ENCODE measurements at places on chromosomes 7 and 10.
A peak's percentile ranks its signal among the peaks of the same experiment; 100 is the strongest.

DNA sequence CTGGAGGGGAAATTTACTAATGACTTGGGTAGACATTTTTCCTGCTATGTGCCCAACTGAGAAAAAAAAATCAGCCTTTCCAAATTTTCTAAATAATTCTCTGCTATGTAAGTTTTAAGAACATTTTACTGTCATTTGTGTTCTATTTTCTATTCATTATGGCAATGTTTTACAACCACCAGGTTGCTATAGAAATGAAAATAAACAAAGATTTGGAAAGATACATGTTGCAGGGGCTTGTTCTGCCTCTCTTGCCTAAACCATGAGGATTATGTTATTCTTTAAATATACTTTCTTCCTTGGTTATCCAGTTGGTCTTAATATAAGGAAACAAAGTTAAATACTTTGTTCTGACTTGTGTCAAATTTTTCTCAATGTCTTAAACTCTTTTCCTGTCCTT lies 257.2 kb downstream of the TWIST1 start:
- no peak for DNase-seq

- no peak for DNase-seq
These were observed 6.6 kb downstream of the MRPL43 start for GRCh38 chr10:100980711-100981110.

DNA sequence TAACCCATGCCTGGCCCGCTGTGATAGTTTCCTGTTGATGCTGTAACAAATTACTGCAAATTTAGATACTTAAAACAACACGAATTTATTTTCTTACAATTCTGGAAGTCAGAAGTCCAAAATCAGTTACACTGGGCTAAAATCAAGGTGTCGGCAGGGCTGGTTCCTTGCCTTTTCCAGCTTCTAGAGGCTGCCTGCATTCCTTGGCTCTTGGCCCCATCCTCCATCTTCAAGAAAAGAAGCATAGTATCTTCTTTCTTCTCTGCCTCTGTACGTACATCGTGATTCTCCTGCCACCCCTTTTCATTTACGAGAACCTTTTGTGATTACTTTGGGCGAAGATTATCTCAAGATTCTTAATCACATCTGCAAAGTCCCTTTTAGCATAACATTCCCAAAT lies 1.6 kb upstream of the TIAL1 start:
- no peak for DNase-seq

- DNase-seq: no peak
These were observed 25.7 kb downstream of the GRIFIN start for GRCh38 chr7:2450198-2451107.

DNA sequence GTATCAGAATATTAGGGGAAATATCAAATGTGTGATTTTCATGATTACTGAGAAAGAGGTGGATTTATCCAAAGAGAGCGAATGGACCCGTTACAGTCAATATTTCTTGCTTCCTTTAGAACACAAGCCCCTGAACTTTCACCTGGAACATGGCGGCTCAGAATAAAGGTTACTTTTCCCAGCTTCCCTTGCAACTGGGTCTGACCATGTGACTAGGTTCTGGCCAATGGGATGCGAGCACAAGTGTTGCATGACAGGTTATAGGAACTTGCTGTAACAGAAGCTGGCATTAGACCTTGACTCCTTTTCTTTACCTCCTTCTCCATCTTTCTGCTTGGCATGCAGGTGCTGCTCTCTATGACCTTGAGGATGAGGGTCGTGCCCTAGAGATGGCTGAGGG lies 556.1 kb downstream of the TYW1 start:
- no peak for DNase-seq

- DNase-seq: no peak
These were observed 77.4 kb downstream of the LRMDA start for GRCh38 chr10:75508814-75509306.

- no peak for DNase-seq
These were observed 1.2 kb downstream of the DLG5 start for GRCh38 chr10:77925410-77925794.

GRCh38 chr10:24027107-24027506 lies 181.8 kb upstream of the KIAA1217 start:
- no peak for DNase-seq

- DNase-seq: no peak
These were observed 40.7 kb downstream of the OGDH start for GRCh38 chr7:44646921-44647636.

- no peak for DNase-seq
These were observed 66.8 kb upstream of the CYP26C1 start for GRCh38 chr10:92993699-92994272.

DNA sequence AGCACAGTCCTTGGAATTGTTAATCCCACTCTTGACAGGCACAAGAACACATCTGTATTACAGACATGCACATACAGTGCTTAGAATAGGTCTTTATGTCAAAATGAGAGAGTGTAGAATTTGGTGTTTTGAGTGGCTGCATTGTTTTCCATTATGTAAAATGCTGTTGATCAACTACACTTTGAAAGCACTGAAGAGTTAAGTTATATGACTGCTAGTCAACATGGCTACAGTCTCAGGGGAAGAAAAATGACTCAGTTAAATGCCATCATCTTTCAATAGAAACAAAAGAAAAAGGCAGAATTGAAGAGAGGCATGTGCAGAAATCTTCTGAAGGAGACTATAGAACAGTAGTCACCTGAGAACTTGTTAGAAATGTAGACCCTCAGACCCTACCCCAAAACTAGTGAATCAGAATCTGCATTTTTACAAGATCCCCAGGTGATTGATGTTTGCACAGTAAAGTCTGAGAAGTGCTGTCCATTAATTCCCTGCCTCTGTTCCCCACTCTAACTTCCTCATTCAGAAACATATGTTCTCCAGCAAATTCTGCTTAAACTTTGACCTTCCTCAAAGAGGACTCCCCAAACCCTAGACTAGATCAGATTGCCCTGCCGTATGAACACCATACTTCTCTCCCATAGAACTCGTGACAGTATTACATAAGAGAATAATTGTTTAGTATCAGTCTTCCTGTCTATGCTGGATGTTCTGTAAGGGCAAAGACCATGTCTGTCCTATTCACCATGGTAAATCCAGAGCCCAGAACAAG lies 16.0 kb downstream of the SND1 start:
- DNase-seq: no peak

DNA sequence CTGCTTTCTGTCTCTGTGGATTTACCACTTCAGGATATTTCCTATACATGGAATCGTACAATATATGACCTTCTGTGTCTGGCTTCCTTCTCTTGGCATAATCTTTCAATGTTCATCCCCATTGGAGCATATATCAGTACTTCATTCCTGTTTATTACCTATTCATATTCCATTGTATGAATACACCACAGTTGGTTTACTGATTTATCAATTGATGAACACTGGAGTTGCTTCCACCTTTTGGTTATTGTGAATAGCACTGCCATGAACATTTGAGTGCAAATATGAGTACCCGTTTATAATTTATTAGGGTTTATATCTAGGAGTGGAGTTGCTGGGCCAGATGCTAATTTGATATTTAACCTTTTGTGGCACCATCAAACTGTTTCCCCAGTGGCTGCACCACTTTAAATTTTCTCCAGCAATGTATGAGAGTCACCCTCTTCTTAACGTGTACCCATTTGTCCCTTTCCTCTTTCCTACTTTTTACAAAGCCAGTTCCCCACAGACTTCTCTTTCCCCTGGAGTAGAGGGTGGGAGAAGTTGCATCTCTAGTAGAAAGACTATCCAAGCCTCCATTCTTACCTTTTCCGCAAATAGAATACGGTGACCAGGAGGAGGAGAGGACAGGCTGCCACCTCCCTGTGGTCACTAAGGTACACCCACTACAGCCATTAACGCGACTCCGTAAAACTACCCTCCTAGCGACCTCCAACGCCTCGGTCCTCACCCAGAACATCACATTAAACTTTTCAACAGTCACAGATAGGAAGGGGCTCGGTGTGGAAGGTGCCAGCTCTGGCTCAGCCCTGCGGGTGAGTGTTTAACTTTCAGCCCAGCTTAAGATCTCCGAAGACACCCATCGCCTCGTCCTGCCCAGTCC lies 25.6 kb downstream of the SCD start:
- DNase-seq: no peak

DNA sequence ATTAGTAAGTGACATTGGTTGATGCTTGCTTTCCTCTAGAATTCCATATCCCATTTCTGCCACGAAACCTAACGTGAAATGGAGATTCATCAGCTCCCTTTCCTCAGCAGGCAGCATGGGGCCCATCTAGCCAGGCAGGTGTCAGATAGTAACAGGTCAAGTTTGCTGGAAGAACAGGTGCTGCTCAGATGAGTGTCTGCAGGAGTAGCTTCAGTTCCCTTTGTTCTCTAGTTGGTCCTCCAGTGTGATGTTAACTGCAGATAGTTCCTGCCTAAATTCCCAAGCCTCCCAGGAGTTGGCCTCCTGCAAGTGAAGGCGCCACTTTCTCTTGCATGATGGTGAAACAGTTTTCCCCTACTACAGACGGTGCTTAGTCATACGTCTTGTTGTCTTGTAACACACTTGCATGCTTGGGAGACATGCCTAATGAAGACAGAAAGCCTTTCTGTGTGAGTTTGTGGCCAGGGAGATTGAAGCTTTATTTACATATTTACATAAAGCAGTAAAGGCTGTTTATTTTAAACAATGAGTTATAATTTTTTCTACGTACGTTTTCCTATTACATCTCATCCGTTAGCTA lies 175.4 kb downstream of the CHN2 start:
- no peak for DNase-seq

DNA sequence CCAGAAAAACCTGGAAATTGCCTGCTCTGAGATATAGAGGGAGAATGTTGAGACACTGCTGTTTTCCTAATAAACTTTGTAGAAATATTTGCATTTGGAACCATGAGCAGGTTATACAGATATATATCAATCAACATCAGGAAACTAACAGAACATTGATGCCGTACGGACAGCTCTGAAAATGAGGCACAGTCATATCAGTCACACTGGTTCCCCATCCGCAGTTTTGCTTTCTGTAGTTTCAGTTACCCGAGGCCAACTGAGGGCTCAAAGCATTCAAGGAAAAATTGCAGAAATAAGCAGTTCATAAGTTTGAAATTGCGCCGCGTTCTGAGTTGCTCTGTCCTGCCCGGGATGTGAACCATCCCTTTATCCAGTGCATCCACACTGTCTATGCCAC lies 137.9 kb downstream of the KLF6 start:
- no peak for DNase-seq

DNA sequence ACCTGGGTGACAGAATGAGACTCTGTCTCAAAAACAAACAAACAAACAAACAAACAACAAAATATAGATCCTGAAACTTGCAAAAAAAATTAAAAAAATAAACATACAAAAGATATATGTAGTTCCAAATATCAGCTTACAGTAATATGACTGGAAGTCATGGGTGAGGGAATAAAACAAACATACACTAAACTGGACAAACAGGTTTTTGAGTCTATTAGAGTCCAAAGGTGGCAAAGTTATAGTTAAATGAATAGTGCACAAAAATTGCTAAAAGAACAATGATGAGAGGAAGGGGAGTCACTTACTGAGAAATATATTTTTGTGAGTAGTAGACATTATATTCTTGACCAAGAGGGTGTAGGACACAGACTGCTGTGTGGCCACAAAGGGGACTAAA lies 16.7 kb upstream of the RSBN1L start:
- DNase-seq: no peak

GRCh38 chr7:152145853-152146466 lies 120.5 kb downstream of the GALNT11 start:
- DNase-seq: peak; percentile 7

- no peak for DNase-seq
These were observed 9.4 kb upstream of the KNDC1 start for GRCh38 chr10:133150656-133151055.

- DNase-seq: no peak
These were observed 17.0 kb upstream of the UTF1 start for GRCh38 chr10:133212853-133213494.

DNA sequence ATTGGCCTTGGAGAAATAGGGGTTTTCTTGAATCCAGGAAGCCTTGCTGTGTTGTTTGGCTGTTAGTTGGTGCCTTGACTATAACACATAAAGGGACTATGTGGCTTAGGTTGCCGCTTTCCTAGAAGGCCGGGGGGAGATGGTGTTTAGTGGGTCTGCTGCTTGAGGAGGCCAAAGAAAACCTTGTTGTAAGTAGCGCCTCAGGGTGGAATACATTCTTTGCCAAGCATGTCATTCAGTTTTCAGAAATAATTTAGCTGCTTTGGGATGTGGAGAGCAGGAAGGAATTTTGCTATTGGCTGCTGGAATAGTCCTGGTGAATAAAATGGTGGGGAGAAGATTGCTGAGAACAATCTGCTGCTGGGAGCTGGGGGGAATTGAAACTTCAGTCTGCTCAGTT lies 132.9 kb upstream of the WNT16 start:
- no peak for DNase-seq

DNA sequence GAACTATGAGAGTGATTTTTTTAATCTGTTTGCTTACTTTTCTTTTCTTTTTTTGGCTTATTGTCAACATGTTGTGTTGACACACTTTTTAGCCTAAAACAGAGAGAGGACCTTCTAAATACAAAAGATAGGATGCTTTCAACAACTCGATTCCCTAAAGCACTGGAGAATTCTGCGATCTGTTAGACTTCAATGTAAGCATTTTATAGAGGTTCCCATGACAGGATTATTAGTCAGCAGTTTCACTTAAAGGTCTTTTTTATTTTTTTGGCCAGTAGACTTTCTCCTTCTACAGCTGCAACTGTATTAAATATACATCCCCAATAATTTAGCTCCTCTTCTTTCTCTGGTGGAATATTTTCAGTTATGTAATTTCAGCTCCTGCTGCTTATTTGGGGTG lies 12.7 kb upstream of the NRP1 start:
- DNase-seq: no peak

DNA sequence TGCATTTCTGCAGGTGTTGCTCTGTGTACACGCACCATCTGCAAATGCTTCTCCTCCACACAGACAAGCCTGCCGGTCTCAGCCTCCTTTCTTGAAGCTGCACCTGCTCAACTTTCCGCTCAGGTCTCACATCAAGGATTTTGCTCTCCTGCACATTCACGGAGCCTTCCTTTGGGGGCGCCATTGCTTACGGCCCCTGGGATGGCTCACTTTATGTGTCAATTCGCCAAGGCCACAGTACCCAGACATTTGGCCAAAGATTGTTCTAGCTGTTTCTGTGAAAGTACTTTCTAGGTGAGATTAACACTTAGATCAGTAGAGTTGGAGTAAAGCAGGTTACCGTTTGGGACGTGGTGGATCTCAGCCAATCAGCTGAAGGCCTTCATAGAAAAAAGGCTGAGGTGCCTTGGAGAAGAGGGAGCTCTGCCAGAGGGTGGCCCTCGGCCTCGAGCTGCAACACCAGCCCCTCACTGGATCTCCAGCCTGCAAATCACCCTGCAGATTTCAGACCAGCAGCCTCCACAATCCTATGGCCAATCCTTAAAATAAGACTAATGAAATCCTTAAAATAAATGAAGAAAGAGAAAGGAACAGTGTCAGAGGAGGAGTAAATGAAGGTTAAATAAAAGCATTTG lies 39.9 kb upstream of the PPP2R2D start:
- DNase-seq: no peak
